ENCODE measurements at places on chromosomes 5 and 9.

DNA sequence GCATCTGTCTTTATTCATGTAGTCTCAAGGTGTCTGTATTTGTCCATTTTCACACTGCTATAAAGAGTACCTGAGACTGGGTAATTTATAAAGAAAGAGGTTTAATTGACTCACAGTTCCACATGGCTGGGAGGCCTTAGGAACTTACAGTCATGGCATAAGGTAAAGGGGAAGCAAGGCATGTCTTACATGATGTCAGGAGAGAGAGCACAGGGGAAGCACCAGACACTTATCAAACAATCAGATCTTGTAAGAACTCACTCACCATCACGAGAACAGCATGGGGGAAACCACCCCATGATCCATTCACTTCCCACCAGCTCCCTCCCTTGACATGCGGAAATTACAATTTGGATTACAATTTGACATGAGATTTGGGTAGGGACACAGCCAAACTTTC, 44.2 kb downstream of the NLN start:
- DNase-seq: no peak

DNA sequence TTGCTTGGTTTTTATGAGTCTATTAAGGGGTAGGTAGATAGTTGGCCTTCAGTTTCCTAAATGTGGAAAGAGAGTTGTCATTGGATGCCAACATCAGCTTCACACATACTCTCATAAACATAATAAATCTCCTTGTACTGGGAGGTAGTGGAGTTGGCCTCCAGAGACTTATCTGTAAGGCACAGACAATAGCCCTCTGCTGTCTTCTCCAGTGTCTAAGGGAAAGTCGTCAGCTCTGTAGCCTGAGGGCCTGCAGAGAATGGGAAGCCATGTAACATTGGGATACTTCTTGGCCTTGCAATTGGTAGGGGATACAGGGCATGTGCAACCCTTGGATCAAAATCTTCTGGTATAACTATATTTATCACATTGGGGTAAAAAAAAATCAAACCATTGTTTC, 331.9 kb upstream of the KLF9 start:
- no peak for DNase-seq

DNA sequence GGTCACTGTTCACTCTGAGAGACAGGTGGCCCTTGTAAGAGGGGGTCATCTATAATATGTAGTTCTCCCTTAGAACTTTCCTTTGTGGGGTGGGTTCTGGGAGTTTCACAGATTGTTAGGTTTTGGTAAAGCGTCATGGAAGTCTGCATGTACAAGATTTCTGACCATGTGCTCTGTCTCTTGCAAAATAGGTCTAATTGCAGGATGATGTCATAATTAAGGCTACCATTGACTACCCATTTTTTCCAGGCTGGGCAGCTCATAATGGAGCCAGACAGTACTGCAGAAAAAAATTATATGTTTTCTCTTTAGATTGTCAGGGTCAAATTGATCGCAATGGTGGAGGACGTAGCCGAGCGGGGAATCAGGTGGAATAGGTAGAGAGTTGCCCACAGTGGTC, 3.7 kb upstream of the GM2A start:
- DNase-seq: no peak

DNA sequence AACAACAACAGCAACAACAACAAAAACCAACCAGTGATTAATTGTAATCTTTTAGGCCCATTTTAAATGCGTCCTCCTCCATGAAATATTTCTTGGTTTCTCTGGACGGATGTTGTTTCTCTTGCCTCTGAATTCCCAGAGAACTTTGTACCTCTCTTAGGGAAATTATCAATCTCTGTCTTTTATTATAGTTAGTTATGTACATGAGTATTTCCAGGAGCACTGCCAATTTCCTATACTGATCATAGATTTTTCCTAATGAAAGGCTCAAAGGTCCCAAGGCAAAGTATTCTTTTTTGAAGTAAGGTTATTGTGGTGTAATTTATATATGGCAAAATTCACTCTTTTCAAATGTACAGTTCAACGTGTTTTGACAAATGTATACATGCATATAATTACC, 20.4 kb upstream of the PALM2AKAP2 start:
- no peak for DNase-seq

DNA sequence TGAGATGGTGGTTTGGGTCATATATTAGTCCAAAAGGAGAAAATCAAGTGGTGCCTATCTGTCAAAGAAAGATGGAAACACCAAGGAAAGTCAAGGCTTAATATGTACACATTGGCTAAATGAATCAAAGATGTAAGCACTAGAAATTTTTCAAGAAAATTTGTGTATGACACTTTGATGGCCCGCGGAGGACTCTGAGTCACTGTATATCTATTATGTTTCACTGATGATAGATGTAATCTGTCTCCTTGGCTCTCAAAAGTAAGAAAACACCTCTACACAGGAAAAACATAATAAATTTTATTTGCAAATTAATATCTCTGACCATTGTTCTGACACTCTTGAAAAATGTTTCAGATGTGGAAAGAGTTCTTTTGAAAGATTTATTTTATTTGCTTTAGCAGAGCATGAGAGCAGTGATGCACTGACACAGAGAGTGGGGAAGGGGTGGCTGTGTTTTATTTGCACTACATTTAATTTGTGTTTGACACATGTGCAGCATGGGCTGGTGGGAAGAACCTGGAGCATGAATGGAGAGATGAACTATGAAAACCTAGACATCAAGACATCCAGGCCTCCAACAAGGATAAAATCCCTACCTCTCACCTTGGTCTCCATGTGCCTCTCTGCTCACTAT, 180.8 kb upstream of the GAS1 start:
- no peak for DNase-seq

DNA sequence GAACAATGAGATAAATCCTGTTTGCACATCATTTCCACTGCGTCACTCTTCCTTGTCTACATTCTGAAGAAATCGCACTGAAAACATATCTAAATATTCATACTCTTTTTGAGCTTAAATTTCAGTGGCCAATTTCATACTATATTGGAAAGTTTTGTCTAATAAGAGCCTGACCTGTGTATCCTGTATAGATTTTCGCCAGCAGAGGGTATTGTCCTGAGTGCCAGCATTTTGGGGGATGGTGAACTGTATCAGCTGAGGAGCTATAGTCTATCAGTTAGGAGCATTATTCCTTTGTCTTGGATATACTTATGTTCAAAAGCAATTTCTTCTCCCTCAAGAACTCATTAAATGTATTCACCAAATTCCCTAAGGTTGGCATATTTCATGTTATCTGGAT, 102.3 kb downstream of the SEMA6A start:
- DNase-seq: no peak
